Activated CD4-positive, alpha-beta T cell treated with anti-CD3 and anti-CD28 coated beads for 24 hours (primary cell): ENCODE measurements at places on chromosomes 12 and 14.
A peak's percentile ranks its signal among the peaks of the same experiment; 100 is the strongest.

- DNase-seq: no peak
These were observed 966.2 kb upstream of the TMEM132C start for GRCh38 chr12:127300753-127301152.

DNA sequence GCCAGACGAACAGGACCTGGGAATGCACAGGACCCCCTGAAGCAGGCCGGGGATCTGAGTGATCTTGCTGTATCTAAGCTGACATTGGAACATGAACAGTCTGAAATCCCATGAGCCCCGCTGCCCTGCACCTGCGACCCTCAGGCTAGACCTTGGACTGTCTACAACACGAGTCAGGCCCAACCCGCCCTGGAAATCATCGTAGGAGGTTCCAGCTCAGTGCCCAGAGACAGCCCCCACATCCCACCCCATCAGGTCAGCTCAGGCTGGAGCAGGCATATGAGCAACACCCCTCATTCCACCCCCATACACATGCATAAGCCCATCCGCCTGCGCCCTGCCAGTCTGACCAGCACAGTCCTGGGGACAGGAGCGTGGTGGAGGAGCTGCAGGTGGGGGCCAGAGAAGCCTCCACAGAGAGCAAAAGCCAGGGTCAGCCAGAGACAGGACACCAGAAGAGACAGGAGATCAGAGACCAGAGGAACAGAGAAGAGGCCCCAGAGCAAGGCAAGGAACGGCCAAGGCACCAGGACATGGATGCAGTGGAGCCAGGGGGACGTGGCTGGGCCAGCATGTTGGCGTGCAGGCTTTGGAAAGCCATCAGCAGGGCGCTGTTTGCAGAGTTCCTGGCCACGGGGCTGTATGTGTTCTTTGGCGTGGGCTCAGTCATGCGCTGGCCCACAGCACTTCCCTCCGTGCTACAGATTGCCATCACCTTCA is at the start of gene AQP6:
AQP6 (plus strand) TSS at position 307 of the 720 bp plus-strand sequence; CDS start at position 534, 227 bp downstream.
- DNase-seq: no peak

DNA sequence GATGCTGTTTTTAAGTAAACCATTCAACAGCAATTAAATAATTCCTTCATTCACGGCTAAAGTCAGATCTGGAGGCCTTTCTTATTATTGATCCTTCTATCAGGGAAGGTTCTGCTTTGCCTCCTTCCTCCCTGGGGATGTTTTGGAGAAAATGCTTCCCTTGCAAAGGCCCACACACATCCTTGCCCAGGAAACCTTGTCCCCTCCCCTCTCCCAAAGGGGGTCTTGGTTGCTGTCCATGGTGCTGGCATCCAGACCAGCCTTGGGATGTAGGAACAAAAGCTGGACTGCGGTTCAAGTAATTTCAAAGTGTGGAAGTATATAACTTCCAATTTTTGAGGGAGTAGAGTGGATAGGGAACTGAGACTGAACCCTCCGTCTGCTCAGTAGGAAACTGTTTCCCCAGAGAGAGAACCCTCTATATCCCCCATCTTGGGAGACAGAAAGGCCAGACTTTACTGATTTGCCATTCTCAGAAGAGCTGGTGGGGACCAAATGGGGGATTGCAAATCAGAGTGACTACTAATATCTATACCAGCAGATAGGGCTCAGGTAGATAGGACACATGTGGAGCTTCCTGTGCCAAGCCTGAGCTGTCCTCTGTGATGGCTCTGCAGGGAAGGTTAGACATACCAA is 5.6 kb downstream of the MARCHF9 start:
- DNase-seq: no peak

- DNase-seq: no peak
These were observed 124.6 kb downstream of the KICS2 start for GRCh38 chr12:64097366-64098105.

GRCh38 chr12:110616471-110617115 is 2.7 kb downstream of the TCTN1 start:
- DNase-seq: no peak

- DNase-seq: no peak
These were observed 53.2 kb upstream of the DYRK2 start for GRCh38 chr12:67595365-67595764.

DNA sequence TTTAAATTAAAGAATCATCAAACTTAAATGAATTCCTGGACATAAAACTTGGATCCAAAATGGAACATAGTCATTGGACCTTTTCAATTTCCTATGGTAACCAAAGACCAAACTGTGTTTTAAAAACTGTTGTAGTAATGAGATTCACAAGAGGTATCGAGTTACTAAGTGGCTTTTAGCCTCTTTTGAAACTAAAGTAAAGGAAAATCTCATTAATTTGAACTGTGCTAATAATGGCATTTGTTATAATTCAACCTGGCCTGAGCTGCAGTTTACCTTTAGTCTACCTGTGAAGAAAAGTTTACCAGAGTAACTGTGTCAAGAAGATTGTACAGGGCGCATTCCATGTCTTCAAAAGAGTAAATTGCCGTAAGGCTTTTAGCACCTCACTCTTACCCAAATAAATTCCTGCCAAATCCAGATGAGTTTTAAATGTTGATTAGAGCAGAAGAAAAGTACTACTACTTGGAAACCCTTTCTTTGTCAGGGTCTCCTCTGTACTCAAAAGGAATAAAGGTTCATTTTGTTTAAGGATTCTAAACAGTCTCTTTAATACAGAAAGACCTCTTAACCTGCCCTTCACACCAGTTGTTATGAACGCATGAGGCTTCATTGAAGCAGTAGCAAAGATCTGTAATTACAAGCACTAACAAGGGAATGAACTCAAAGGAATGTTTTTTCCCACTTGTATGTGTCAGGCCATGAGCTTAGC is 17.1 kb upstream of the MED13L start:
- no peak for DNase-seq

DNA sequence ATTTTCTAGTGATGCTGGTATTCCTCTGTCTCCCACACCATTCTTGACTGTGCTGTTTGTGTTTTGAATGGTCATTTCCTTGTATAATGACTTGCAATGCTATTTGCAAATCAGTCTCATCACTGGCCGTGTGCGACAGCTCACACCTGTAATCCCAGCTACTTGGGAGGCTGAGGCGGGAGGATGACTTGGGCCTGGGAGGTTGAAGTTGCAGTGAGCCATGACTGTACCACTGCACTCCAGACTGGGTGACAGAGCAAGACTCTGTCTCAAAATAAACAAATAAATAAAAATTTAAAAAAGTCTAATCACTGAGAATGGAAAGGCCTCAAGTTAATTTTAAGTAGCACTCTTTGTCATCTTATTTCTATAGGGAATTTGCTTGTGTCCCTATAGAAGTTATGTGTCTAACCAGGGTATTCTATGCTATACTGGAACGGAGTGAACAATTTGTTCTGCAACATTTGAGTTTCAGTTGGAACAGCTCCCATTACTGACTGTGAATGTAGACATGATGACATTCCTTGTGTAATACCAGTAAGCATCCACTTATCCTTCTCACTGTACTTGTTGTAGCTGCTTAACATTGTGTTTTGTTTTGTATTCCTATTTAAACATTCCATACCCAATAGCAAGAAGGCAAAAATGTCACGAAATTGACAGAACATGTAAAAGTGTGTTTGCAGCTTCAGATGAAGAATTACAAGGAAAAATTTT is 126.3 kb downstream of the MGST1 start:
- DNase-seq: no peak

GRCh38 chr12:41162461-41162860 is 25.7 kb upstream of the PDZRN4 start:
- DNase-seq: no peak

- no peak for DNase-seq
These were observed 341.0 kb upstream of the TMEM132C start for GRCh38 chr12:127925971-127926370.

DNA sequence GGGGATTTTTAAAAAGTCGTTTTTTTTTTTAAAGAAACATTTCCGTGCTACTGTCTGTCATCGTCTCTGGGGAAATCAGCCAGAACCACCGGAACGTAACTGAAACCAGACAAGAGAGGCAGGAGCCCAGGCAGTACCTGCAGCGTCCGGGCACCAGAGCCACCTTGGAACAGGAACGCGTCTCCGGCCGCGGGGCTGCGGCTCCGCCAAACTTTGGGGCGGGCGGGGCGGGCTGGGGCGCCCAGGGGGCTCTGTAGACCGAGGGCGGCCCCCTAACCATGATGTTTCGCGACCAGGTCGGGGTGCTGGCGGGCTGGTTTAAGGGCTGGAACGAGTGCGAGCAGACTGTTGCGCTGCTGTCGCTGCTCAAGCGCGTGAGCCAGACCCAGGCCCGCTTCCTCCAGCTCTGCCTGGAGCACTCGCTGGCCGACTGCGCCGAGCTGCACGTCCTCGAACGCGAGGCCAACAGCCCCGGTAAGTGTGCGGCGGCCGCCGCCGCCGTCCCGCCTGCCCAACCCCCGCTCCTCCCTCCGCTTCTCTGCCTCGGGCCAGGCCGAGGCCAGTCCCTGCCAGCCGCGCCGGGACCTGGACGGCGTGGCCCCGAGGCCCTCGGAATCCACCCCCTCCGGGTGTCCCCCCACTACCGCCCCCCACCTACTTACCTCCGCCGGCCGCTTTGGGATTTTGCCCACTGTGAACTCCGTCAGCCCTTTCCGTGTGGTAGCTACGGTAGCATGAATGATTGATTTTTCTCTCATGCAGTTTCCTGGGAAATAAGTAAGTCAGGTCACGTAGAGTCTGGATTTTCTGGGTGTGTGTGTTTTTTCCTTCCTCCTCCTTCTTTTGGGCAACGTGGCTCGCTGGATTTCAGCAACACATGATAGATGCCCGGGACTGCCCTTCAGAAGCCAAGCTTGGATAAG is 972 bp downstream of the SAMD4A start:
- peak; percentile 34 for DNase-seq

GRCh38 chr12:1812650-1813302 is 7.6 kb upstream of the LRTM2 start:
- no peak for DNase-seq

- DNase-seq: no peak
These were observed 190.4 kb upstream of the BCL2L14 start for GRCh38 chr12:11880381-11880780.

DNA sequence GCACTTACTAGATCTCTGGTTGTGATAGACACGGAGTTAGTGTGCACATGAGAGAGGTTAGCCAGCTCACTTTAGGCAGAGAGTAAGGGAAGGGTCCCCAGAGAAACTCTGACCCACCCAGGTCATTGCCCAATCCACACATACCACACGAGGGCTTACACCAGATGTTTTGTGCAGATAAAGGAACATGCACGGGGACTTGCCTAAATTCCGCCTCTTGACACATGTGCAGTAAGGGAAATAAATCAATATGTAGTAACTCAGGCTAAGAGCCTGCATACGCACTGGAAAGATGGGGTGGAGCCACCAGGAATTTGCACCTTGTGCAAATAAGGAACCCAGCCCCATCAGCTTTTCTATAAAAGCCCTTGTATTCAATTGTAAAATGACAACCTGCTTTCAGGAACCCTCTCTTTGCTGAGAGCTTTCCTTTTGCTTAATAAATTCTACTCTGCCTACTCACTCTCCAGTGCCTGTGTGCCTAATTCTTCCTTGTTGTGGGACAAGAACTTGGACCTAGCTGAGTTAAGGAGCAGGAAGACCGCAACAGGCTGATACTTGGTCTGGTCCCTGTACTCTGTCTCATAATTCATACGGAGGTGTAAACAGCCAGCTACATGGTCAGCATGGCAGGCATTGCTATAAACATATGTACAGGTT is 120.2 kb downstream of the EMP1 start:
- no peak for DNase-seq

GRCh38 chr14:89519040-89519439 is 102.0 kb upstream of the FOXN3 start:
- no peak for DNase-seq

- no peak for DNase-seq
These were observed 51.9 kb downstream of the GALNT8 start for GRCh38 chr12:4771960-4772566.

GRCh38 chr14:104114421-104115130 is 23.8 kb upstream of the KIF26A start:
- DNase-seq: no peak

GRCh38 chr12:78928200-78929074 is 63.9 kb downstream of the SYT1 start:
- DNase-seq: no peak

- no peak for DNase-seq
These were observed 450.3 kb downstream of the RMST start for GRCh38 chr12:97912943-97913342.

DNA sequence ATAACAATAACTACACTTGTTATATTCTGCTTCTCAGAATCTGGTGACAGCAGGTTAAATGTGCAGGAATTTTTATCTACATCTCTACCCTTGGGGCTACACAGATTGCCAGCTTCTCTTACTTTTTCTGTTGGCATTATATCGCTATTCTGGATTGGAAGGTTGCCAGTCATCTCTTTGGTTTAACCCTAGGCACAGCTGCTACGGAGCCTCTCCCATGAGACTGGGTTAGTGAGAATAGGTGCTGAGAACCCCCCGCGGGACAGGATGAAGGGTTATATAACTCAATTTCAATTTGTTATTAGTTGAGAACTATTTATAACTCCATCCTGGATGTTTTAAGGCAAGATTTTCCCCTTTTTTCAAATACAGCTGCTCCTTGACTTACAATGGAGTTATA is 73.1 kb downstream of the ACADS start:
- DNase-seq: no peak

DNA sequence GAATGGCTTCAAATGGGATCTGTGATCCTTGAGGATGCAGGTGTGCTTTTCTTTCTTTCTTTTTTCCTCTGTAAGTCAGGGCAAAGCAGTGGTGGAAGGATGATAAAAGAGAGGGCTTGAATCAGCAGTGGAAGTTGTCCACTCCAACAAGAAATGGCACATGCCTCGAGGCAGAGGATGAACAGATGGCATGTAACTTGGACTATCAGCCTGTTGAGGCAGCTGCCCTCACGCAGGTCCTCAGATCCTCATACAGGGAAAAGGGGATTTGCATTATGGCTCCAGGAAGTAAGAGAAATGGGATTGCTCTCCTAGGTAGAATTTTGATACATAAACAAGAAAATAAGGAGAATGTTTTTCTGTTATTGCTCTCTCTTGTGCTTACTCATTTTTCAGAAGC is 368.0 kb downstream of the FUT8 start:
- no peak for DNase-seq

DNA sequence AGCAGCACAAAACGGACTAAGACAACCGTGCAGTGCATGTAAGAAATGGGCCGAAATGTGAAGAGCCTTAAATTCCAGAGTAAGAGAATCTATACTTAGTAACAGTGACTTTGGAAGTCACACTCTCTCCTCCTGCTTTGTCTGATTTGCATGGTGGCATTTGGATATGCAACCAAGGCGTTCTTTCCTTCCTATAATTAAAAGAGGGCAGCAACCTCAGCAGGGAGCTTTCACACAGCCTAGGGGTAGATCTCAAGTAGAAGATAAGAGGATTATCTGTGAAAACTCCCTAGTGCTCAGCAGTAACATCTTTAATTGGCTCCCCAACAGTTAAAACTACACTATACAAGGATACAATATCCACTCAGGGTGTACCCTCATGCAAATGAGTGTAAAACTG is 16.5 kb downstream of the GMFB start:
- no peak for DNase-seq

GRCh38 chr12:66066929-66067523 is 63.5 kb downstream of the LLPH start:
- no peak for DNase-seq

- no peak for DNase-seq
These were observed 131.8 kb upstream of the MAP1LC3B2 start for GRCh38 chr12:116427200-116427930.

- DNase-seq: peak; percentile 1
These were observed 65.7 kb downstream of the TNFAIP2 start for GRCh38 chr14:103188810-103189480.
